ENCODE measurements at places on chromosomes 12 and 14.

GRCh38 chr14:44803239-44803905, 158.4 kb downstream of the KLHL28 start:
- no peak for DNase-seq

DNA sequence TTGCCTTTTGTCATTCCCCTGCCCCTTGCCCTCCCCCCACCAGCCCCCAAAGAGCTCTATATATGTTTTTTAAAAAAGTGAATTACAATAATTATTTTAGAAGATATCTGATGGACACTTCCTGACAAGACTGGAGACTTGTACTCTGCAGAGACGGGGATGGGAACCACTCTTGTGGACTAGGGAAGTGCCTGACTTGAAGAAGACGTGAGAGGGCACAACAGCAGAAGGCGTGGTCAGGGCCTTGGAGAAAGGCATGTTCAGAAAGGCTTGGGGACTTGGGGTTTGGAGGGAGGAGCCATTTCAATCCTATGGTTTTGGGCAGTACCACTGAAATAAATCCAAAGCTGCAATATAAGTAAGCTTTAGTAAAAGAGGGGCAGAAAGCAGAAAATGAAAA, 154.7 kb downstream of the APAF1 start:
- no peak for DNase-seq

GRCh38 chr14:21203470-21204166, 47.8 kb upstream of the OR5AU1 start:
- no peak for DNase-seq

DNA sequence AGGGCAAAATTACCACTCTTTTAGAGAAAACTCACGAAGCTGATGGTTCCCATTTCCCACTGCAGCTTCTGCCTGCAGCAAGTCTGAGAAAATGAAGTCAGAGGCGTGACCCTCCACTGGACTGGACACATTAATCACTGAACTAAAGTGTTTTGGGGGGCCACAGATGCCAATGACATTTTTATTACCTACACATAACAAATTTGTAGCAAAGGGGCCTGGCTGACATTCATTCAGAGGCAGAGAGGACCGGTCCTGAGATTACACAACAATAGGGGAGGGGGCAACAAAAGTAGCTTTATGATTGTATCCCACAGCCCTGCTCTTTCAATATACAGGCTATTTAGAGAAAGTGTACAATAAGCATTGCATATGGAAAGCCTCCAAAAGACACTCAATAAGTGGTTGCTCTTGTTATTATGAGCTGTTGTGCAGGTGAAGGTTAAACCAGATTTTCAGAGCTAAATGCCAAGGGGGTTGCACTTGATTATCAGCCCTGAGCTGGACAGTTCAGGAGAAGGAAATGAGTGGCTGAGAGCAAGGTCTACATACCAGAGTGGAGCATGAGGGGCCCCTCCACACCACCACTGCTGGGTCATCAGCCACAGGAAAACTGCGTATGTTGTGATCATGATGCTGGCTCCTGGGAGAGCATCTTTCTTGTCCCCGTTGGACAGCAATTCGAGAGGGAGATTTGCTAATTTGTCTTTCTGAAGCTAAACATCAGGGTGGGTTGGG, 41.5 kb upstream of the CCDC60 start:
- DNase-seq: no peak

GRCh38 chr14:57139173-57139572, 129.5 kb downstream of the EXOC5 start:
- DNase-seq: no peak

- DNase-seq: no peak
Observed at GRCh38 chr12:50641566-50641965, 122.3 kb upstream of the ATF1 start.

DNA sequence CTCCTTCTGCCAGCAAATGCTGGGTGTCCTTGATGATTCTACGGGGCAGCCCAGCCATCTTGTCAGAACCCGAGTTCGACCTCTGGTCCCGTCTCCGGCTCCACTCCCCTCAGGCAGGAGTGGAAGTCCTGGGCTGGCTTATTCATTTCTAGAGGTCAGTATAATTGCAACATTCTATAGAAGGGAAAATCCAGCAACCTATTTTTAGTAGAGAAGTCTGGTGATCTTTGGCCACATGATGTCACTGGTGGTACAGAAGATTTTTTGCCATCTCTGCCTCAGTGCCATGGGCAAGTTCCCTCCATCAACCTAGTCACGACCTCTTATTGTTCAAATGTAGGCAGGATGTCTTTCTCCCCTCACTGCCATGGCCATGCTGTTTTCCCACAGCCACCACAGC, 22.4 kb downstream of the OR10G2 start:
- no peak for DNase-seq

GRCh38 chr12:104337030-104337558, 33.6 kb downstream of the EID3 start:
- DNase-seq: no peak

GRCh38 chr14:68806526-68807147, 13.8 kb upstream of the ZFP36L1 start:
- DNase-seq: no peak

GRCh38 chr12:27505109-27505508, 18.9 kb upstream of the PPFIBP1 start:
- DNase-seq: no peak

GRCh38 chr12:102592134-102592533, 111.8 kb upstream of the IGF1 start:
- no peak for DNase-seq

GRCh38 chr14:64410084-64410774, 22.1 kb downstream of the MTHFD1 start:
- no peak for DNase-seq

GRCh38 chr14:55874785-55875184, 243.4 kb upstream of the PELI2 start:
- DNase-seq: no peak

- DNase-seq: no peak
Observed at GRCh38 chr14:92473969-92474535, 39.5 kb upstream of the RIN3 start.

DNA sequence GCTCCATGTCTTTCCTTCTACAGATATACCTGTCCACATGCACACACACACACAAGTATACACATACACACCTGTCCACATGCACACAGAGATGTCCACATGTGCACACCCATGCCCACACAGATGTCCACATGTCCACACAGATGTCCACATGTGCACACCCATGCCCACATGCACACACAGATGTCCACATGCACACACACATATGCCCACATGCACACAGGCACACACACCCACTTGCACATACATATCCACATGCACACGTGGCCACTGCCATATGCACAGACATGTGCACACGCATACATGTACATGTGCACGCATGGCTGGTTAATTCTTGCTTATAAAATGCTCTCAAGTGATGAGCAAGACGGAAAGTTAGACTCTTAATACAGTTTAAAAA, 32.2 kb downstream of the ELK3 start:
- DNase-seq: no peak

GRCh38 chr14:38205949-38206665, 1.6 kb upstream of the SSTR1 start:
- DNase-seq: no peak

DNA sequence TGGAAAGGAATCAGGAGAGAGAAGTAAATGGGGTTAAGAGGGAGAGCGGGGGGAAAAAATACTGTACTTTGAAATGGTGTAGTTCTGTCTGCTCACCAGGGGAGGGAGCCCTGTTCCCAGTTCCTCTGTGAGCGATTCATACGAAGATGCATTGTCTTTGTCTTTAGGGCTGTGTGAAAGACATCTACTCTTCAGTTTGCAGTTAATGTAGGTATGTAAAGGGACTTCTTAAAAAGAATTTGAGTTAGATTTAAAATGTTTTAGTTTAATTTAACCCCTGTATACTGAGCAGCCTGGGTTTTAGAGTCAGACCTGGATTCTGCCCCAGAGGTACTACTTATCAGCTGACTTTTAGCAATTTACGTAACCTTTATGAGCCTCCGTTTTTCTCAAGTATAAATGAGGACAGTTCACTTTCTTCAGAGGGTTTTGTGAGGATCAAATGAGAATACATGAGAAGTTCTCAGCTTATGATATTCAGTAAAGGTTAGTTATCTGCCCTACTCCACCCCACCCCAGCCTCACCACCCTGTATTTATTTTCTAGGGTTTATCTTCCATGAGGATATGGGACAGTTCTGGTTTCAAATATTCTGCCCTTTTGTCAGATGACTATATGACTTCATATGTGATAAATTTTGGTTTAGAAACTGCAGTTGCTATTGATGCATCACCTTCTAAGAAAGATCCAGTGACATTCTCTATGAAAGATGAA, 82.5 kb upstream of the EVL start:
- peak; percentile 15 for DNase-seq

All from nucleus accumbens (tissue), 56 donors.